AG09319 (cell line): ENCODE measurements at places on chromosomes 11 and 22.

DNA sequence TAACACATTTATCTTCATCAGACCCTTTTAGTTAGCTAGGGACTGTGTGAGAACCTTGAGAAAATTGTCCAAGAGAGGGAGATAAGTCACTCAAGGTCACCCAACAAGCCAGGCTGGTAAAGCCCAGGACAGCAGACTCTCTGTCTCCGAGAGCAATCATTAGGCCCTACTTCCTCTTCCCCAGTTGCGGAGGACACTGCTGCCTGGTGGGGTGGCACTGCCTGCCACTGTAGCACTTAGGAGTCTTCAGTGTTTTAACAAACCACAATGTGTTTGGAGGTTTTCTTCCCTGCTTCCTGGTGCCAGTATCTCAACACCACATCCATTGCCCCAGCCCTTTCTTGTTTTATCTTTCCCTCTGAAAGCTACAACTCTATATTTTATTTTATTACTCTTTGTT, 132.1 kb upstream of the LDLRAD3 start:
- DNase-seq: no peak

DNA sequence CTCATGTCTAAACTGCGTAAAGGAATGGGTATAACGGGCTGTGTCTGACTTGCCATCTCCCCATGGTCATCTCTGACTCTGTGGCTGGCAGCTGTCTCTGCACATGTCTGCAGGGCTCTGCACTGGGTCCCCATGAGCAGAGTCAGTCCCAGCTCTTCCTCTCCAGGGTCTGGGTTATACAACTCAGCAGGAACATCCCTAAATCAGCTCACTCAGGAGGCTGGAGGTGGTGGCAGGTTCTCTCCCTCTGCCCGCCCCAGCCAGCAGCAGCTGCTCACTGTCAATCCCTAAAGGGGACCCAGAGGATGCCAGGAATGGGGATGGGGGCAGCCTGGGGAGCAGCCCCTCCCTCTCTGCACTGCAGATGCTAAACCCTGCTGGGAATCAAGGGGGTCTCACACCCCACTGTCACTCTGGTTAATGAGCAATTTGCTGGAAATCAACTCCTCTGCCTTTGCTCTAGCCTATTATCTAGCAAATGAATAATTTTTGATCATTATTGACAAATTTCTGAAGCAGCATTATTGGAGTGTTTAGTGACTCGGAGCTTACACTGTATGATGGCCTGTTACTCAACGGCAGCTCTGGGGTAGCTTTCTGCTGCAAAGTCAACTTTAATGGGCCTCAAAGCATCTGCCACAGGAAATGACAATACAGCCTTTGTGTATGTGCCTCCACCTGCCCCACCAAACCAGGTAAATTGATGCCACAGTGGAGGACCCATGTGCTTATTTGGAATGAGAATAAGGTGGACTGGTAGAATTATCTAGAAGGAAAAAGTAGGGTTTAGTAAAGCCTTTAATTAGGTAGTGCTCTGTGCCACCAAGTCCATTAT, 55.7 kb upstream of the SHANK2 start:
- DNase-seq: no peak

DNA sequence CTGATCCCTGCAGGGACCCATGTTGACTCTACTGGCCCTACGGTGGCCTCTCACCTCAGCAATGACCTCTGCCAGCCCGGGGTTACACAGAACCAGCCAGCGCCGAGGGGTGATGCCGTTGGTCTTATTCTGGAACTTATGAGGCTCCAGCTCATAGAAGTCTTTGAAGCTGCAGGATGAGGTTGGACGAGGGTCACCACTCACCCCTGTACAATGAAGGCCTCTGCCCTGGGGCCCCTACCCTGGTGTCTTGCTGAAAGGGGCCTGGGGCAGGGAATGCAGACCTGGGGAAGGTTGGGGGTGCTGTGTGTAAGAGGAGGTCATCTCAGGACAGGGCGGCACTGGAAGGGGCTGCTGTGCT, 6.8 kb downstream of the PYGM start:
- DNase-seq: no peak

GRCh38 chr11:63814383-63814736, 1.1 kb downstream of the SPINDOC start:
- no peak for DNase-seq

DNA sequence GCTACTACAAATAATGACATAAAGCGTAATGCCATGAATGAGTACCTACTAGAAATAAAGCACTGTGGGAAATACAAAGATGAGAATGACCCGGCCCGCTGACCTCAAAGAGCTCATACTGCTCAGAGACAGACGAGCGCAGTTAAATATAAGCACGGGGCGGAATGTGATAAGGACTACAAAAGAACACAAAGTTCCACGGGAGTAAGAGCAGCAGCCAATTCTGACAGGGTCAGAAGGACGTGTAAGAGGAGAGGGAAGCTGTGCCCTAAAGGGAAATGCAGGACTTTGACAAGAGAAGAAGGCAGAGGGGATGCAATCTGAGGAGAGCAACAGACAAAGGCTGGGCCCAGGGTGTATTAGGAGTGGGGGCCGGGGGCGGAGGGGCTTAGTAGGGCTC, 314.6 kb downstream of the LARGE1 start:
- DNase-seq: no peak

DNA sequence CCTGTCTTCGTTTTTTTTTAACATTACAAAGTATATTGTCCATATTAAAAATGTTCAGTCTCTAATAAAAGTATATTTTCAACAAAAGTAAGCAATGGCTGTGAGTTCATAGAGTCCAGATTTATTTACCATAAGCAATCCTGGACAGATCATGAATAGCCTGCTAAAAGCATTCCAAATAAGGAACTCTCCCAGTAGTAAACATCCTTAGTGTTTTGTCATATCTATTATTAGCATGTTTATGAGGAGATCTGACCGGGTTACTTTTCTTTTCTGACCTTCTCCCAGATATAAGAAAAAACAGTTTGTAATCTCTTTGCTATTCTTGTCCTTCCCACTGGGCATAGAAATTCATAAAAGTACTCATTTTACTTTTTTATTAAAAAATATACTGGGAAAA, 403.9 kb upstream of the ANO3 start:
- no peak for DNase-seq

DNA sequence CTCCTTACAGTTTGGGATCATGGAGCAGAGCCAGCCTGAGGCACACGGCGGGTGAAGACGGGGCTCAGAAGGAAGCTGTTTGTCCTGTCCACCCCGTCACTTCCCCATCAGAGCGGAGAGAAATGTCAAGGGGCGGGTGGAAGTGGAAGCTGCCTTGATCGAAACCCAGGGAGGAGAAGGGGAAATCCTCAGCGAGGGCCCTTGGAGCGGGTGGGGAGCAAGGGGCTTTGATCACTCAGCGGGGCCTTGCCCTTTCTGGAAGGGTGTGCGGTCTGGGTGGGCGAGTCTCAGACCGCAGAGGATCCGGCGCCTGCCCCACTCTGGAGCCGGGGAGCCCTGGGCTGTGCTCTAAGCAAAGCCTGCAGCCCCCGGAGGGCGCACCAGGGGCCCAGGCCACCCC, 320.4 kb downstream of the NTM start:
- DNase-seq: no peak
